ENCODE measurements at places on chromosomes 6 and 20. TPM values are rescaled to one million over a fixed set of nuclear protein-coding genes. Genes with fewer than 3 reads are reported as not detected.

Gene RBM24
- total RNA-seq, result 16.2 TPM

Gene GPLD1
- 0.32 TPM for total RNA-seq

Gene TRIM39
- total RNA-seq, result 9.5 TPM

Gene PRL
- total RNA-seq, result not detected

Gene UST
- total RNA-seq, result 47.7 TPM

Gene FLRT3
- 24.3 TPM for total RNA-seq

Gene B3GALT4
- total RNA-seq, result 4.2 TPM

Gene CGAS
- total RNA-seq, result 5.6 TPM

Gene SOX18
- total RNA-seq, result not detected

Gene MUC22
- total RNA-seq, result not detected

Gene COL11A2
- total RNA-seq, result 0.37 TPM

Gene CYP39A1
- total RNA-seq, result not detected

Gene MLN
- total RNA-seq, result not detected

Measured in smooth muscle cell of the umbilical artery (primary cell).